CD8-positive, alpha-beta T cell (primary cell): ENCODE measurements at places on chromosomes 1 and 21.
A peak's percentile ranks its signal among the peaks of the same experiment; 100 is the strongest.

DNA sequence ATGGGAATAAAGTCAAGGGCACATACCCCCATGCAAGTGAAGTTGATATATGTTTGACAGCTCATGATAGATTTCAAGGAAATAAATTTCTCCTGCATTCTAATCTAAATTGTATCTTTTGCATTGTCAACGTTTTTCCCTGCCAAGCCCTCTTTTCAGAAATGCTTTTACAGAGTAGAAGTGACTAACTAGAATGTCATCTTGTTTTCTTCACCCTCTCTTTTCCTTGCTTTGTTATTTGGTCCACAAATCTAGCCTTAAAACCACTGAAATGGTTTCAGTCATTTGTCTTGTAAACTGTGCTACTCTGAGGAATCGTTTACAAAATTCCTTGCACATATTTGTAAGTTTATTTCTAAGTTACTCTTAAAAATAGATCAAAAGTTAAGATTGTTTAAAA is 600.8 kb upstream of the CXADR start:
- no peak for DNase-seq

DNA sequence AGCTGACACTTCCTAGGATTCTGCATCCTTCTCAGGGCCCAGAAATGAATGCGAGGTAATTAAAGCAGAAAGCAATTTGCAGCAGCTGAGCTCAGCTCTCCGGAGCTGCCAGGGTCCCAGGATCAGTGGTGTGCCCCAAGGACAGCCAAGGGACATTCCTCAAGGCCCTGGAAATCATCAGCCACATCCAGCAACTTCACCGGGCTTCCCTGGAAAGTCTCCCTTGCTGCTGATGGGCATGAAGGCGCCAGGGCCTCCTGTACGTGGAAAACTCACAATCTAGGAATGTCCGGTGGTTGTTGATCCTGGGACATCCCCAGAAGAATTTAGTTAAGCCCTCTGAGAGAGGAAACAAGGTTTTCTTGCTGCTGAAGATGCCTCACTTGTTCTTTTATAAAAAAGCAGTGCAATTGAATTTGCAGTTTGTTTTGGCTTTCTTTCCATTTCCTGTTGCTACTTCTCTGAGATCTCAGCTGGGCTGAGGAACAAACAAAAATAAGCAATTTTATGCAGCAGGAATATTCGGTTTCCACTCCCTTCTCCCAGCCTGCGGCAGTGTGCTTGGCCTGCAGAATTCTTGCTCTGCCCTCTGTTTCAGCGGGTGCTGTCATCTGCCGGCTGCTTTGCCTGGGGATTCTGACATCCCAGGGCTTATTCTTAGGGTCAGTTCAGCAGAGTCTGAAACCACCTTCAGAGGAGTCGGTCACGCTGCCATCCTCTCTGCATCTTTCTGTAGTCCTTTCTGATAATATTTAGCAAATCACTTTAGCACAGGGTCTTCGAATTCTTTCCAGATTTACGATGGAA is 85.9 kb downstream of the TCP10L start:
- DNase-seq, result no peak

DNA sequence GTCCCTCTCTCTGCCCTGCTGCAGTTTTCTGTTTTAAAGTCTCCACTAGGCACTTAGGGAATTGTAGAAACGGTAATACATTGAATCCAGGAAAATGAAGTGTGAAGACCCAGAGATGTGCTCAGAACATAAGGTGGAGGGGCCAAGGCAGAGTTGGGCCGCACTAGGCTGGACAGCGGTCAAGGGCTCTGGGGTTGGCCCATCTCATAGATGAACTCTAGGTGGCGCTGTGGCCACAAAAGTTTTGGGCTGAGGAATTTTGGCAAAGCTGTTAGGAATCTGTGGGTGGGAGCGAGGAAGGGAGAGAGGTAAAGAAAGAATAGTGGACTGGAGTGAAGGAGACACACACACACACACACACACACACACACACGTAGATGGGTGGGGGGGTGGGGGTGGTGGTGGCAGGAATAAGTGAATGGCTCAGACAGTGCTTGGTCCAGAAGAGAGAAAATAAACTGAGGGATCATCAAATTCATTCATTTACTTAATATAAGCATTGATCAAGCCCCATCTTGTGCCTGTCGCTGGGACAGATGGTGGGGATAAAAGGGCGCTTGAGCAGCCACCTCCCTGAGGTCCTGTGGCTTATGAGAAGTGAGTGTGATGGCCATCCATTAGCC is 258.5 kb downstream of the TRABD2B start:
- DNase-seq, result no peak

- peak; percentile 69 for DNase-seq
Measured at GRCh38 chr1:52601991-52602855, at the start of gene GPX7. TSS of gene GPX7 (plus strand) at chr1:52602371. CDS start at chr1:52602410, 39 bp downstream.

DNA sequence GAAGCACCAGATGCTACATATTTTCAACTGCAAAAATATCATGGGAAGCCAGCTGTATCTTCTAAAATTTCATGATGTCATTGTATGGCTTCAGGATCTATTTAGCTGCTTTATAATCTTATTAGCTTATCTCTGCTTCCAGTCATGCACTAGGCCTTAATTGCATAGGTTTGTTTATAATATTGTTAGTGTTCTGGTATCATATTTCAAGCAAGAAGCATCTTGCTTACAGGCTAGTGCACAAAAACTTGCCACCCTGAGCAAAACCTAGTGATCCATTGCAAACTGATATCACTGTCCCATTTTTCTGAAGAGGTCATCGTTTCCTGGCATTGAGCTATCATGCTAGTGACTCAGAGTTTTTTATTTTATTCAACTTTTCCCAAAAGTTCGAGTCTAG is 15.7 kb upstream of the NRIP1 start:
- no peak for DNase-seq

DNA sequence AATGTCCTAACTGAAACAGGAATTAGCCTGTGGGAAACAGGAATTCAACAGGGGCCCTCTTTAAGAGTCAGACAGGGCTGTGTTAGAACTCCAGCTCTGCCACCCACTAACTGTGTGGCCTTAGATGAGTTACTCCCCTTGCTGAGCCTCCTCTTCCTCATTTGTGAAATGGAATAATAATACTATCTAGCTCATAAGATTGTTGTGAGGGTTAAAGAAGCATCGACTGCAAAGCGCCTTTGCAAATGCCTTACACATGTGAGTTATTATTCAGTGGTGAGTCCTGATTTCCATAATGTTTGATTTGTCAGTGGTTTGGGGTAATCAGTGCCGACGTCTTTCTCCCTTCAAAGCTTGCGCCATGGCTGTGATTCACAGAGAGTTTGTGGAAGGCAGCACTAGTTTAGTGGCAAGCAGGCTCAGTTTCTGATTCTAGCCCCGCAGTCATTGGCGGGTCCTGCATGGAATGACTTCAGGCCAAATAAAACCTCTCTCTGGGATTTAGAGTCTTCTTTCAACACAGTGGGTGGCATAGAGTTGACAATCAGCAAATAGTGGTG is 388.5 kb downstream of the PLPP3 start:
- DNase-seq, result no peak

DNA sequence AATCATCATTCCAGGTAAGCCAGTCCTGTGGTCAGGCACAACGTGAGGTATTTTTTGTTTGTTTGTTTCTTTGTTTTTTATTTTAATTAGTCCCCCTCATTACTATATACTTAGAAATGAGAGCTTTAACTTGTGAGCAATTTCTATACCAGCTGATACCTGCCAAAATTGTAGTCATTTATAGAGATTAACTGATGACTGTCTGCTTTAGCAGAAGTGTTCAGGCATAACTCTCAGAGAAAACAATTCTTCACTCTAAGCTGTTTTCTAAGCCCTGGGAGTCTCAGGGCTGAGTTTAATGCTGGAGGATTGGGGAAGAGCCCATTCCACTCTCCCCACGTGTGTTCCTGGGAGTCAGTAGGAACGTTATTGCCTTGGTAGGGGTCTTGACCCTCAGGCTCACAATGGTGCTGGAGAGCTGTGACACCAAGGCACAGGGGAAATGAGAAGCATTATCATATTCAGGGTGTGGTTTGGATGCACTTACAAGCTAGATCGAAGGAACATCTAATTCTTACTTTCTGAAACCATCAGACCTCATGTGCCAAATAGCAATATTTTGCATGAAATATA is 168.2 kb downstream of the CLIC6 start:
- DNase-seq, result no peak

DNA sequence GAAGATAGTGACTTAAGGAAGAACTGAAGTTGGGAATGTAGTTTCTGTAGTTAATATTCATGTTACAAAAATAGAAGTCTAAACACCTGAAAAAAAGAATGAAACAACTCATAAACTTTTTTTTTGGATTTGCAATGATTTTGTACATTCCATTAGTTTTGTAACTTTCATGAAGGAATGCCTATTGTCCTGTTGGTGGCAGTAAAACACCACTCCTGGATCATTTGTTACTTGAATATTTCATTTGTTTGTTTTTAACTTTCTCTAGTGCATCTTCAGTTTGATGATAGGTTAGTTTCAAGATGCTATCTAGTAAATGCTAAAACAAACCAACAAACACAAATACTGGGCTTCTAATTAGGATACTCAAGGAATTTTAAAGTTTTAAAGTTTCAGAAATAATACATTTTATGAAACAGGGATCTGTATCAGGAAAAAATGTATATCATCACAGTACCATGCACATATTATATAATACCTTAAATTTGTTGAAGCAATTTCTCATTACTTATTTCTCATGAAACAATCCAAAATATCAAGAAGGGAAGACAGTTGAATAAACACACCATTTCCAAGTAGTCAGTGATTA is 229.7 kb upstream of the CACYBP start:
- no peak for DNase-seq

- no peak for DNase-seq
Measured at GRCh38 chr1:27971674-27972073, 11.9 kb downstream of the XKR8 start.

GRCh38 chr1:200221614-200222282 is 188.1 kb downstream of the ZNF281 start:
- DNase-seq, result no peak

DNA sequence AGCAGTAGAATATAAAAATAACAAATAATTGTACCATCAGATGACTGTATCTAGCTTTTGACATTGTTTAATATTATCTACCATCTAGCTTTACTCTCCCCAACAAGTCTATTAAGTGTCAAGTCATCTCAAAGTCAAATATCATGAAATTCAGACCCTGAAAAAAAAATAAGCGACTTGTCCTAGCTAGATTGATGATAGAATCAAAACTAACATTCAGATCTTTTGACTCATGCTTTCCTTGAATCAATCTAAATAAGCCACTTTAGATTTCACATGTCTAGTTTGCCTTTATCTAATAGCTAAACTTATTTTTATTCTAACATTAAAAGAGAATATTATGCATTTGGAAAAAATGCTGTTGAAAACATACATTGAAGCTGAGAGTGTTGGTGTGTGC is 35.4 kb downstream of the CRB1 start:
- no peak for DNase-seq

DNA sequence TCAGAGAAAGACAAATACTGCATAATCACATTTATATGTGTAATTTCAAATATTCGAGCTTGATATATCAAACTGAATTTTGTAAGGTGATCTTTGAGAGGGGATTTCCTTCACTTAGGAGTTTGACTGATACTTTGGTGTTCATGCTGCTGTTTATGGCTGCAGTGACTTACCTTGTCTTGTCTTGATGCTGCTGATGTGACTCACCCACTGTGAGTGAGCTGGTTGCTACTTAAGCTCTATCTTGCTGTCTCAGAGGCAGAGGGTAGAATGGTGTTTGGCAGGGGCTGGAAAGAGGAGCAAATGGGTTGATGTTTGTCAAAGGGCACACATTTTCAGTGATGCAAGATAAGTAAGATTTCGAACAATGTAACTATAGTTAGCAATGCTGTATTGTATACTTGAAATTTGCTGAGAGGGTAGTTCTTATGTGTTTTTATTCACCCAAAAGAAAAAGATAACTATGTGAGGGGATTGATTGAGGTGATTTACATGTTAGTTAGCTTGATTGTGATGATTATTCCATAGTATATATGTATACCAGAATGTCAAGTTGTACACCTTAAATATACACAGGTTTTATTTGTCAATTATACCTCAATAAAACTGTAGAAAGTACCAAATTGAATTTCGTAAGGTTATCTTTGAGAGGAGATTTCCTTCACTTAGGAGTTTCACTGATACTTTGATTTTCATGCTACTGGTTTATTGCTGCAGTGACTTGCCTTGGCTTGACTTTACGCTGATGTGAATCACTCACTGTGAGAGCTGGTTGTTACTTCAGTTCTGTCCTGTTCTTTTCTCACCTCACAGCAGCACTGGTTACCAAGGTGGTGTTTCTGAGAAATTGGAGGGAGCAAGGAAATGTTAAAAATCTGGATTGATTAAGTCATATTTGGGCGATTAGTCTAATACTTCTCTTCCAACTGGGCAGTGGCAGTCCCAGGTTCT is 94.5 kb upstream of the SLC5A9 start:
- DNase-seq, result no peak

DNA sequence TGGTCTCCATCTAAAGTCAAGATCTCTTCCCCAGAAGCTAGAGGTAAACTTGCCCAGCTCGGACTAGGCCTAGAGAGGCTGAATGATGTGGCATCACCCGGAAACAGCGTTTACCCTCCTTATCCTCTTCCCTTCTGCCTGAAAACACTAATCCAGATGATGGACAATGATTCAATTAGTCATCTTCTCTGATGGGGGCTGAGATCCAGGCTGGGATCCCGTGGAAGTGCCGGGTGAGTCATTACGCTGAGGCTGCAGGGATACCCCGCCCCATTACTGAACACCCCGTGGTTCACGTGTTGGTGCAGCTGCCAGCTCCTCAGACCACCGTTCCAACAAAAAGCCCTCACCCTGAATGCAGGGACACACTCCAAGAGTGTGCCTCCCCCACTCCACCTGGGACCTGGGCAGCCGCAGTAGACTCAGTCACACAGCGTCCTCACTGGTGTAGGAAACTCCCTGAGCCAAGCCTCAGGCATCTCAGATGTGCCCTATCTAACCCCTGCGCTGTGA is 2.0 kb downstream of the S100A6 start:
- DNase-seq, result no peak

DNA sequence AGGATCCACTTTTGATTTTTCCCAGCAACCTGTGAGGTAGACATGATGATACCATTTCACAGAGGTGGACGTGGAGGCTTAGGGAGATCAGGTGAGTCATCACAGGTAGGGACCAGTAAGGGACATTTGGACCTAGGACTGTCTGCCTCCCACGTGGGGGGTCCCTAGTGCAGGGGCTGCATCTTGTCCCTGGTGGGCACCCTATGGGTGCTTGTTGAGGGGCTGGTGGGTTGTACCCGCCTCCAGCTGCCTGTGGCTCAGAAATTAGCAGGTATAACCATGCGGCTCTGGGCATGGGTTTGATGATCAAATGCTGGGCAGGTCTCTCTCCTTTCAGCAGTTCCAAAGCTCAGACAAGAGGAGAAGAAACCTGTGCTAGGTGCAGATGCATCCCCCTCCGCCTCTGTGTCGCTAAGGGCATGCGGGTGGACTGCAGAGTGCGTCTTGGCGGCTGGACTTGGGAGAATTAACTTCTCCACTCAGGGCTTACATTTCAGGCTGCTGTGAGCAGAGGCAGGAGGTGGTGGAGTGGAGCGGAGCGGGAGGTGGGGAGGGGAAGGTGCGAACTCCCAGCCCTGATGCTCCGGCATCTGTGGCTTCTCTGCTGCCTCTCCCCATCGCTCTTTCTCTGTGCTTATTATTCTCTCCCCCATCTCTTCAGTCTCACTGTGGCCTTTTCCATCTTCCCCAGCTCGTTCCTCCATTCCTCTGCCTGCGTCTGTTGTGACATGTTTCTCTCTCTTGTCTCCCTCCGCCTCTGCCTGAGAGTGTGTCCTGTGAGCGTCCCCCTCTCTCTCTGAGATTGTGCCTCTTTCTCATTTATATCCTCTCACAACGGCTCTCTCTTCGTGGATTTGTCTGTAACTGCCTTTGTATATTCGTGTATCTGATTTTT is 146.8 kb downstream of the PTPRU start:
- DNase-seq, result no peak
